NCI-H1436 (cell line): ENCODE measurements at places on chromosomes 11 and 22.

DNA sequence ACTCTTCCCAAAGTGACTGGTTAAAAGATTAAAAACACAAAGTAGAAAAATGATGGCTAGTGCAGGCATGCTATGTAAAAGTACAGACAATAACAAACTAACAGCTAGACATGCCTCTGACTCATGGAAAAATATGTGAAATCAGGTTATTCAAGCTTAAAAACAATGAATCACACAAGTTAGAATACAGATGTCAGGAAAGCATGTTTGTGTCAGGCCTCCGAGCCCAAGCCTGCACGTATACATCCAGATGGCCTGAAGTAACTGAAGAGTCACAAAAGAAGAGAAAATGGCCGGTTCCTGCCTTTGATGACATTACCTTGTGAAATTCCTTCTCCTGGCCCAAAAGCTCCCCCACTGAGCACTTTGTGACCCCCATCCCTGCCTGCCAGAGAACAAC is 110.1 kb downstream of the NOX4 start:
- no peak for DNase-seq

DNA sequence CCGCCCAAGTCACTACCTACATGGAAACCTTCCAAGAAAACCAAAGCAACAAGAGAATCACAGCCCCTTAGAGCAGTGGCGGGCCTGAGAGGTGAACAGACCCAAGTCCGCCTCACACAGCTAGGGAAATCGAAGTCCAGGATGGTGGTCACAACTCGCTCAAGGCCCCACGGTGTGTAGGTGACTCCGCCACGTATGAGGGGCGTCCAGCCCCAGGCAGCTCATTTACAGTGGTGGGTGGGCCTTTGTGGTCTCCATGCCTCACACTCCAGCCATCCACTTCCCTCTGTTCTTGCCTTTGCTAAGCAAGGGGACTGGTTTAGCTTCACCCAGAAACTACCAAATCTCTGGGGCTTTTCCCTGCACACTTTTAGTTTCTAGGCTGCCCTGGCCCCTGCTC is 9.7 kb upstream of the TCF20 start:
- no peak for DNase-seq

GRCh38 chr22:19430890-19431541 is 517 bp downstream of the HIRA start:
- DNase-seq, result no peak

GRCh38 chr11:103007521-103007920 is 52.0 kb upstream of the MMP13 start:
- no peak for DNase-seq
